Suppressor macrophage treated with lipopolysaccharide for 4 hours (primary cell): ENCODE measurements at places on chromosomes 6 and 20.

- no peak for DNase-seq
Measured at GRCh38 chr6:157519255-157520116, 138.5 kb downstream of the ZDHHC14 start.

GRCh38 chr6:90044833-90045381 lies 150.6 kb downstream of the GJA10 start:
- DNase-seq, result peak; percentile 24

GRCh38 chr6:167347226-167347625 lies 22.3 kb downstream of the TTLL2 start:
- DNase-seq, result no peak

DNA sequence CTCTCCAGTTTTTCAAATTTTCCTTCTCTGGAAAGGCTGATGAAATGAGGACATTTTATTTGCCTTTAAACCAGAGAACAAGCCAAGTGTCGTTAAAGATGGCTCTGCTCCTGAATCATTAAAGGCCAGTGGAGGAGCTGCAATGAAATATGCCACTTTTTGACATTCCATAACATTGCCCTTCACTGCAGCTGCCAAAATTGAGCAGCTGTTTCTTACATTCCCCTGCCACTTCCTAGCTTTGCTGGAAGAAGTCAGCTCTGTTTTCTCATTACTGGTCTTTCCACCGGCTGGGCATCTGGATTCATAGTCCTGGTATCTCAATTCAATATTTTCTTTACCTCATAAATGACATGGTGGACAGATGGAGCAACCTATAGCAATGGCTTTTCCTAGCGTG lies 45.5 kb upstream of the NRN1 start:
- no peak for DNase-seq

DNA sequence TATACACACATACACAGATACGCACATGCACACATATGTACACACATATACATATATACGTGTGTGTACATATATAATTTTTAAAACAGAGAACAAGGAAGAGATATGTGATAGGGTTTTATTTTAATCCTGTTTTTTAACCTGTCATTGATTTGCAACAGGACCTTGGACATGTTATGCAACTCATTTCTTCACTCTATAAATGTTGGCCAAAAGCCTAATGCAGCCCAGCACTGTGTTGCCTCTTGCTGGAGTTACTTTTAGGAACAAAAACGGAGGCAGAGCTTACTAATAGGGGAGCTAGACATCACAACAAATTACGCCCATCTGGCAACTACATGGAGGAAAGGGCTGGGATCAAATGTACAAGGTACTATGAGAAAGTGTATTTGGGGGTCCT lies 179.9 kb upstream of the TAB2 start:
- DNase-seq, result no peak

- peak; percentile 85 for DNase-seq
Measured at GRCh38 chr6:11317885-11318771, 85.7 kb upstream of the NEDD9 start.

DNA sequence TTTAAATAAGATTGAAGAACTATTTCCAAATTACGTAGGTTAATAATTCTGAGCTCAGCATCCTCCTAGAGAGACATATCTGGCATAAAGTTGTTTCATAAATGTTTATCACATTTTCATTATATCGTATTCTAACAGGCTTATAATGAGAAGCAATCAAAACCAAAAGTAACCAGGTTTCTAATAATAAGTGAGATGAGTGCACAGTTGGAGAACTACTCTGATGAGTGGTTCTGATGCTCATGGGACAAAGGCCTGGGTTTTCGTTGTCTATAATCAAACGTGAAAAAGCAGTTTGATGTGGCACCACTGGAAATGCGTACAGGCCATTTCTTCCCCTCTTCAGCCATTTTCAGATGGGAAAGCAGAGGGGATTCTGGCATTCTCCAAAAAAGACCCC lies 4.7 kb upstream of the SERPINB6 start:
- no peak for DNase-seq
